ENCODE measurements at places on chromosomes 11 and 22. TPM values are rescaled to one million over a fixed set of nuclear protein-coding genes. Genes with fewer than 3 reads are reported as not detected.

Gene LGALS12
- not detected for total RNA-seq

Gene UBQLN3
- under 0.01 TPM for total RNA-seq

Gene SMDT1
- 1.6 TPM for total RNA-seq

Gene DNAJC24
- total RNA-seq: 24.1 TPM

Gene KRTAP5-8
- not detected for total RNA-seq

Gene SCUBE1
- total RNA-seq: not detected

Gene ISX
- total RNA-seq: not detected

Gene SLC37A2
- 0.88 TPM for total RNA-seq

Gene PGA5
- total RNA-seq: not detected

Gene ZNF202
- total RNA-seq: 7.6 TPM

Gene LRRC56
- 2.8 TPM for total RNA-seq

Gene OR10G8
- not detected for total RNA-seq

Gene OR5P2
- not detected for total RNA-seq

Gene ARHGAP32
- total RNA-seq: 13.3 TPM

Gene OR10A6
- under 0.01 TPM for total RNA-seq

Gene ST14
- total RNA-seq: under 0.01 TPM

Gene QSER1
- 24.5 TPM for total RNA-seq

Gene P2RY6
- total RNA-seq: 0.72 TPM

Gene ELF5
- total RNA-seq: not detected

Gene VPREB3
- total RNA-seq: not detected

Gene DEUP1
- total RNA-seq: not detected

Gene KRTAP5-5
- not detected for total RNA-seq

Gene MMP1
- total RNA-seq: 1,229 TPM

Gene PATE3
- not detected for total RNA-seq

Gene SCGB1C1
- not detected for total RNA-seq

Gene CTSW
- total RNA-seq: not detected

Gene HBG1
- not detected for total RNA-seq

Gene PDE3B
- 0.14 TPM for total RNA-seq

All from placental pericyte (primary cell).